Stimulated activated CD4-positive, alpha-beta T cell treated with anti-CD3 and anti-CD28 coated beads, Interleukin-4, amount 100 ng/mL, for 48 hours (primary cell): ENCODE measurements at places on chromosomes 4 and X.
A peak's percentile ranks its signal among the peaks of the same experiment; 100 is the strongest.

DNA sequence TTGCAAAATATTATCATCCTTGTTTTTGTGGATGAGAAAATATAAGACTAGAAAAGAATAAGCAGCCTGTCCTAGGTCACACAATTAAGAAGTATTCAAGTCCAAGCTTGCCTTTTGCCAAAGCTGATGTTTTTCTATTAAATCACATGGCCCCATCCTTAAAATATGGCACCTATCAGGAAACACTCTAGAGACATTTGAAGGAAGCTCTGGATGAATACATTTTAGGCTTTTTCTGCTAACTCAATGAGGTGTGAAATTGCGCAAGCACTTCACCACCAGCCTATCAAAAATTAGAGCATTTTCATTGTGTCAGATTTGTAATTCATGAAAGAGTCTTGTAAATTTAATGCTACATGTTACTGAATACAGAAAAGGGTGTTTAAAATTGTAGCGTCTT lies 251.1 kb upstream of the MAD2L1 start:
- DNase-seq, result no peak

DNA sequence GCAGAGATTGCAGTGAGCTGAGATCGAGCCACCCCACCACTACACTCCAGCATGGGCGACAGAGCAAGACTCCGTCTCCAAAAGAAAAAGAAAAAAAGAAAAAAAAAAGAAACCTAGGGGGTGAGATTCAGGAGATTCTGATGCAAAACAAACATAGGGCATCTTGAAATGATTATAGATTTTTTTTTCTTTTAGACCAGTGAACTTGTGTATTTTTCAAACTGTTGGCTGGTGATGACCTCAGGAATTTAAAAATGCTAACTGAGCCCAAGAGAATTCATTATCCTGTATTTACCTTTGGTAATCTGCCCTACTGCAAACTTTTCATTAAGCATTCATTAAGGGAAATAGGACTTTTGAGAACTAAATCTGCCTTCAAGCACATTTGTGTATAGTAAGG lies 20.6 kb downstream of the ATP10D start:
- no peak for DNase-seq

GRCh38 chr4:117801756-117802155 lies 232.5 kb upstream of the NDST3 start:
- no peak for DNase-seq

DNA sequence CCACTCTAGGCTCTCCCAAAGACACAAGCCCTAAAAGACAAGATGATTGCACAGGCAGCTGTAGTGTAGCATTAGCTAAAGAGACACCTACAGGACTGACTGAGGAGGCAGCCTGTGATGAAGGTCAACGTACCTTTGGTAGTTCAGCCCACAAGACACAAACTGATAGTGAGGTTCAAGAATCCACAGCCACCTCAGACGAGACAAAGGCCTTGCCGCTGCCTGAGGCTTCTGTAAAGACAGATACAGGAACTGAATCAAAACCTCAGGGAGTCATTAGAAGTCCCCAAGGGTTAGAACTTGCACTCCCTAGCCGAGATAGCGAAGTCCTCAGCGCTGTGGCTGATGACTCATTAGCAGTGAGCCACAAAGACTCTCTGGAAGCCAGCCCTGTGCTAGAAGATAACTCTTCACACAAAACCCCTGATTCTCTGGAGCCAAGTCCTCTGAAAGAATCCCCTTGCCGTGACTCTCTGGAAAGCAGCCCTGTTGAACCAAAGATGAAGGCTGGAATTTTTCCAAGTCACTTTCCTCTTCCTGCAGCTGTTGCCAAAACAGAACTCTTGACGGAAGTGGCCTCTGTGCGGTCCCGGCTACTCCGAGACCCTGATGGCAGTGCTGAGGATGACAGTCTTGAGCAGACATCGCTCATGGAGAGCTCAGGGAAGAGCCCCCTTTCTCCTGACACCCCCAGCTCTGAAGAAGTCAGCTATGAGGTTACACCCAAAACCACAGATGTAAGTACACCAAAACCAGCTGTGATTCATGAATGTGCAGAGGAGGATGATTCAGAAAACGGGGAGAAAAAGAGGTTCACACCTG lies 306.3 kb downstream of the ANK2 start:
- peak; percentile 69 for DNase-seq

DNA sequence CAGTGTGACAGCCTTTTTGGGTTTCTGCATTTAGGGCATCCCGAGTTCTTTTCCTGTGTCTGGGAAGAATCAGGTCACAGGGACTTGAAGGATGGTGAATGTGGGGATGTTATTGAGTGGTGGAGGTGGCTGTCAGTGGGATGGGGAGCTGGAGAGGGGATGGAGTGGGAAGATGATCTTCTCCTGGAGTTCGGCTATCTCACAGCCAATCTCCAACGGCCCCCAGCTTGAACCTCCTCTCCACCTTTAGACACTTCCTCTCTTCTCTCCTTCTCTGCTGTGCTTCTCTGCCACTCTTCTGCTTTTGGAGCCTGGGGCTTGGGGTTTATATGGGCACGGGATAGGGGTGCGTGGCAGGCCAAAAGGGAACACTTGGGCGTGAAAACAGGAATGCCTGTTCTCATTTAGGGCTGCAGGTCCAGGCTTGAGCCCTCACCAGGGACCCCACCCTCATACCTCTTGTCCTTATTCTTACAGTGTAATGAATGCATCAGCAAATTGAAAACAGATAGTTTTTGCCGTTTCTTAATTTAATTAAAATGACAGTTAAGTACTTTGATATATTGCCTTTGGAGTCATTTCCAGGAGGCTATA lies 37.5 kb downstream of the USP9X start:
- DNase-seq, result no peak

DNA sequence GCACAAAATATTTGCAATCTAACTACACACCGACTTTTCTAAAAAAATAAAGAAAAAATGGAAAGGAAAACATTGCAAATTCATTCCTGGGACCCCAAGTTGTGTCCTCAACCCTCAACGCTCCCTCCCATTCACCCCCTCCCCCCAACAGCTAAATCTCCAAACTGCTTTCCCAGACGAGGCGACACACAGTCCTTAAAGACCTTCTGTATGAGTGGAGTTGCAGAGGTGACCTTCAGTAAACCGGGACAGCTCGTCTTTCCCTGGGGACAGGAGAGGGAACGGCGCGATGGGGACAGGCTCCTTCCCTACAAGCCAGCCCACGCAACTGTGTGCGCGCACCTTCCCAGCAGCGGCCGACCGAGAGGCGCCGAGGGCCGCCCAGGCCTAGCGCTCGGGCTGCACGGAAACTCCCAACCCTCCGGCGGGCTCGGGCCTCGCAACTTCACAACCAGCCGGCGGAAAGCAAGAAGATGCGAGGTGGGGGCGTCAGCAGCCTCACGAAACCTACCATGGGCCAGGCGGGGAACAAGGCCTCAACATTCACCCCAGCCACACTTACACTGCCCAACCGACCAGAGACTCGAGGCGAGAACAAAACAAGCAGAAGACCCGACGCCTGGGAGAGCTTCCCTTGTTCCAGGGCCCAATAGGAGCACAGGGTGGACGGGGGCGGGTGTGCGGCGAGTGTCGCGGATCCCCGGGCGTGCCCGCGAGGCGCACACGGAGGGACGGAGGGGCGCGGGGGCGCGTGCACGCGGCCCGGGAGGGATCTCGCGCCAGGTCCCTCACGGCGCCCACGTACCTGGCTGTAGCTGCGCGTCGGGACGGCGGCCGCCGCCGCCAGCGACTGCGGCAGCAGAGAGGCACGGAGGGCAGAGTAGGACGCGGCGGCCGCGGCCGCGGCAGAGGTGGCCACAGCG lies 763 bp downstream of the GRSF1 start:
- peak; percentile 60 for DNase-seq

DNA sequence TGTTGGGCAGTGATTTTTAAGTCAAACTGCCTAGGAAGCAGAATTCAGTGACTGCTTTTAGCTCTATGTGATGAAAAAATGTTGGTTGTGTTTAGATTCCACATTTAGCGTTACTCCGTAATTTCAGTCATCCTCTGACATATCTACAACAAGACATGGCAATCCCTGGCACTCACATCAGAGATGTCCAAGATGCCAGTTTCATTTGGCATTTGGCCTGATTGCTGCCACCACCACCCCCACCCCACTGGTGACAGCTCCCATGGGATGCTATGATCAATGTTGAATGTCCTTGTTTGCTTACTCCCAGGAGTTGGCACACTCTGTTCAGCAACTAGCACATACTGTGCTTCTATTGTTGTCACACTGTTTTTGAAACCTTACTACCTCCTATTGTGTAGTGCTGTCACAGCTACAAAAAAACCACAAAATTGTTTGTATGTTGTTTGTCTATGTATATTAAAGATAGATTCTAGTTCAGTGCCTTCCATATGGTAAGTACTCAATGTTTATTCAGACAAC lies 101.4 kb downstream of the AWAT2 start:
- DNase-seq, result no peak

DNA sequence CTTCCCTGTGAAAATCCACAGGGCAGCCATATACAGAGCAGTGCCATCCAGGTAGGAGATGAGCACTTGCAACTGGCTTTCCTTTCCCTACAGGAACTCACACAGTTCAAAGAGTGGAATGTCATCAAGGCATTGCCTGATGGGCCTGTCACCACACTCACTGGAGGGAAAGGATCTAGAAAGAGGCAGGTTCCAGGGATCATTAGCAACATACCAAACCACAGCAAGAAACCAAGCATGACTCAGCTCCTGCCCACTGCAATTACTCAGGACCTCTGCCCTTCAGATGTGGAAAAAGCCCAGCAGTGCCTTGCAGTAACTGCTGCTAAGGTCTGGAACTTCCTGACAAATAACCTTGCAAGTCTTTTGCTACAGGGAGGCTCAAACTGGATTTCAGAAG lies 101.2 kb downstream of the ZNF674 start:
- DNase-seq, result no peak

GRCh38 chr4:169013396-169013795 lies 3.3 kb upstream of the CBR4 start:
- DNase-seq, result no peak

GRCh38 chr4:55358668-55359067 lies 12.6 kb downstream of the SRD5A3 start:
- no peak for DNase-seq

DNA sequence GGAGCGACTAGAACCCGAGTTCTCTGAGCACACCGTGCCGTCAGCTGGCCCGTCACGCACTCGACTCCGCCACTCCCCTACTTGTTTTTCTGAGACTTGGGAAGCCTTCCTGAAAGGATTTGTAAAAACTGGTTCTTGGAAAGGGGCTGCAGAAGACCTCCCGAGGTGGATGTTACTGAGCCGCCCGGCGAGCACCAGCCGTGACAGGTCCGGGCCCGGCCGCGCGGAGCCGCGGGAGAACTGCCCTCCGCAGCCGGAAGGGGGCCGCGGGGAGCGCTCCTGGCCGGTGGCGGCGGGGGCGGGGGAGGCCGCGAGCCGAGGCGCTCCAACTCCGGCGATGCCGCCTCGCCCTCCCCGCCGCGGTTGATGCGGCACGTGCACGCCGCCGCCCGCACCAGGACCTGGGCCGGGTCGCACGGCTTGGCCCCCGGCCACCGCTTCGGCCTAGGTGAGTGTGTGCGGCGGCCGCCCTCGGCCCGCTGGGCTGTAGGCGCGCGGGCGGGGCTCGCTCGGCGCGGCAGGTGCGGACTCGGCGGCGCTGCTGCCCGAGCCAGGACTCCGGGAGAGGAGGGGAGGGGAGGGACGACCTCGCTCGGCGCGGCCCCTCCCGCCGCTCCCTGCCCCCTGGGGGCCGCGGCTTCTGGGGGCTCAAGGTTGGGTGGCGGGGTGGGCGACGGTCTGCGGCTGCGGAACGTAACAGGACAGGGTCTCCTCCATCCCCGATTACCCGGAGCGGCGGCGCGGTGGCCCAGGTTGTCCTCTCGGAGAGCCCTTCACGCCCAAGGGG lies 1.7 kb downstream of the SPRY1 start:
- peak; percentile 62 for DNase-seq

- no peak for DNase-seq
Measured at GRCh38 chr4:169627307-169627706, 6.9 kb downstream of the CLCN3 start.

GRCh38 chrX:45766981-45767501 lies 566.4 kb upstream of the DIPK2B start:
- DNase-seq, result no peak

DNA sequence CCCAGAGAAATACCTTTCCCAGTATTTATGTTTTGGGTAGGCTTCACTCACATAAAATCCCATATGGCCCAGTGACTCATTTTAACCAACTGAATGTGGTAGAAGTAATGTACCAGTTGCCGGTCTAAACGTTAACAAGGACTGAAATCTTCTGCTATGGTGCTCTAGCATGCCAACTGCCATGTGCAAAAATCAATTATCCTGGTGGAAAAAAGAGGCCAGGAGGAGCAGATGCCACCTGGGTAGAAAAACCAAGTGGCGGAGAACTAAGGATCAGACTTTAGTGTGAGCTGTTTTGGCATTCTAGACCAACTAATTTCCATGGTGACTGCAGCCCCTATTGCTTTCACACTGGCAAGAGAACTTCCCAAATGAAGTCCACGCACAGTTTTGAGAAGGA lies 1660.7 kb upstream of the ADGRL3 start:
- DNase-seq, result no peak

GRCh38 chrX:105120463-105120862 lies 100.0 kb downstream of the TEX13A start:
- no peak for DNase-seq
